ENCODE measurements at places on chromosomes 4 and X. TPM values are rescaled to one million over a fixed set of nuclear protein-coding genes. Genes with fewer than 3 reads are reported as not detected.

EOLA1 gene
- 60.7 TPM for total RNA-seq

CLDN2 gene
- not detected for total RNA-seq

GAGE12E gene
- not detected for total RNA-seq

DNA sequence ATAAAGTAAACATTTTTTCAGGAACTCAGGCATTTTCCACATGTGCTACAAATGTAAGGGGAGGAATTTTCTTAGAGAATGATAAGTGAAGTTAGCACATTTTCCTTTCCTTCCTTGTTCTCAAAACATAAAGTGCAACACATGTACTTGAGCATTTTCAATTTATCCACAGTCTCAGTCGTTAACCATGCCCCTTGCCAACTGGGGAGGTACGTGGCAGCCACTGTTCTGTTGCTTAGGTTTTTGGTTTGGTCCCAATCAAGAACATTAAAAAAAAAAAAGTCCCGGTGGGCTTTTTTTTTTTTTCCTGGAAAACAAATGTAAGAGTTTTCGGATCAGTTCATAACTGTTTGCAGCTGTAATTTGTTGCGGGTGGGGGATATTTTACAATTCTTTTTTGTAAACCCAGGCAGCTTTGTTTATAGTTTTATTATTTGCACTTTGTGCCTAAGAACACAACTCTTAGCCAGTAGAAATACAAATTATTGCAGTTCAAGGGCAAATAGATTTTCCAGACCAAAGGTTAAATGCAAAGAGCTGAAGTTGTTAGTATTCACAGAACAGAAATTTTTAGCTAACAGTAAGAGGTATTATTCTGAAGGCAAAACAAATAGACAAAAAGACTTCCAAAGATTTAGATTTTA is 112.1 kb upstream of the NAP1L5 start:
- DNase-seq = no peak

DNA sequence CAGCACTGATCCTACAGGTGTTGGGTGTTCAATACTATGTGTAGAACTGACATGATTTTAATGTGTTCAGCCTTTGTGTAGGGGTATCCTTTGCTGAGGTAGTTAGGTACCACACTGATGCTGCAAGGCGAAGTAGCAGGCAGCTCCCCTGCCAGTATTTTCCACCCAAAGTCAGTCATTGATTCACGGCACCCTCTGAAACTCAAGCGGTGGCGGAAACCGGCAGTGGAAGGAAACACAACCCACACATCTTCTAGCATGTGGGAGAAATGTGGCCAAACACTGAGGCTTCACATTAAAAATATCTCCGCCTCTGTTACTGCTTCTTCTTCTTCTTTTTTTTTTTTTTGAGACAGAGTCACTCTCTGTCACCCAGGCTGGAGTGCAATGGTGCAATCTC is 126.3 kb downstream of the AASDH start:
- peak; percentile 79 for DNase-seq

- DNase-seq = no peak
Measured at GRCh38 chr4:22372986-22373385, 142.9 kb downstream of the ADGRA3 start.

GRCh38 chr4:110064295-110064694 is 134.1 kb downstream of the ELOVL6 start:
- no peak for DNase-seq

- no peak for DNase-seq
Measured at GRCh38 chrX:13288671-13289070, 31.2 kb downstream of the ATXN3L start.

DNA sequence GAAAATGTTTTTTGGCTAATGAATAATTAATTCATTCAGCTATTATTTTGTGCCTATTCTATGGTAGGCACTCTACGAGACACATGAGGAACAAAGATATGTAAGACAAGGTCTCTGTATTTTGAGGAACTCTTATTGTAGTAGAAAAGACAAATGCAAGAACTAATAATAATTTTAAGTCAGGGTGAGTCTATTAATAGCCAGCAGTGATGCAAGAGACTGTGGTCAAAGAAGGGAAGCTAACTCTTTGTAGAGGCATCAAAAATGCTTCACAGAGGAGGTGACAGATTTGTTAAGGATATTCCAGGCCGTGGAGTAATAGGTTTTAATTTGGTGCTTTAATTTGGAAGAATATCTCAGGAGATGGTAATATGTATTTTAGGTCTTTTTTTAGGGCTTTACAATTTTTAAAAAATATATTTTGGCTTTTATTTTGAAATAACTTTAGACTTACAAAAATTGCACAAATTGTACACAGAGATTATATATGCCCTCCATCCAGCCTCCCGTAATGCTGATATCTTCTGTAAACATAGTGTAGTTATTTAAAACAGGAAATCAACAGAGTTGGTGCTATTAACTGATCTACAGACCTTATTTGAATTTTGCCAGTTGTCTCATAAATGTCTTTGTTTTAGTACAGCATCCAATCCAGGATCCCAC is 48.1 kb downstream of the DCLK2 start:
- DNase-seq = no peak

Data from activated CD8-positive, alpha-beta T cell treated with anti-CD3 and anti-CD28 coated beads for 36 hours (primary cell).